ENCODE measurements at places on chromosomes 6 and 20.

- DNase-seq = no peak
Measured at GRCh38 chr20:31476294-31476585, 1.2 kb downstream of the REM1 start.

DNA sequence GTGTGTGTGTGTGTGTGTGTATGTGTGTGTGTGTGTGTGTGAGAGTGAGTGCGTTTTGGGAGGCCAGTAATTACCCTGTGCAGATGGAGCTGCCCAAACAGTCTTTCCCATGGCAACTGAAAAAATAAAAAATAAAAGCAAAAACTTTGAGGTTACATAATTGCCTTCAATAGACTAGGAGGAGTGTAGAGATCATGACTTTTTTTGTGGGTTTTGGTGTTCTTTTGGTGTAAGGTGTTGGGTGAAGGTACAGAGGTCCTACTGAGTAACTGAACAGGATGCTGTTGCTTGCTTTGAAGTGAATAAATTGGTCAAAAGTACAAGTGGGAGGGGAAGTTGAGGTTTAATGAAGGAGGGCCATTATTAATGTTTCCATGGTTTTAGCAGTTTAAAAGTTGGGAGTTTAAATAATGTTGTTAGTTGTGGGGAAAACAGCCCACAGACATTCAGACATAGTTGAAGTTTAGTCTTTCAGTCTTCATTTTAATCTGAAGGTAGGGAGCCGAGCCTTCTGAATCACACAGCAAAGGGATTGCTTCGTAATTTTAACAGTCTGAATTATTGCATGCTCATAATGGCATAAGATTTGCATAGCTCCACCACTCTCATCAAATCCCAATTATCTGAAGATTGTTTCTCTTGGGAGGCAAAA, 251.4 kb downstream of the PRL start:
- DNase-seq = no peak

DNA sequence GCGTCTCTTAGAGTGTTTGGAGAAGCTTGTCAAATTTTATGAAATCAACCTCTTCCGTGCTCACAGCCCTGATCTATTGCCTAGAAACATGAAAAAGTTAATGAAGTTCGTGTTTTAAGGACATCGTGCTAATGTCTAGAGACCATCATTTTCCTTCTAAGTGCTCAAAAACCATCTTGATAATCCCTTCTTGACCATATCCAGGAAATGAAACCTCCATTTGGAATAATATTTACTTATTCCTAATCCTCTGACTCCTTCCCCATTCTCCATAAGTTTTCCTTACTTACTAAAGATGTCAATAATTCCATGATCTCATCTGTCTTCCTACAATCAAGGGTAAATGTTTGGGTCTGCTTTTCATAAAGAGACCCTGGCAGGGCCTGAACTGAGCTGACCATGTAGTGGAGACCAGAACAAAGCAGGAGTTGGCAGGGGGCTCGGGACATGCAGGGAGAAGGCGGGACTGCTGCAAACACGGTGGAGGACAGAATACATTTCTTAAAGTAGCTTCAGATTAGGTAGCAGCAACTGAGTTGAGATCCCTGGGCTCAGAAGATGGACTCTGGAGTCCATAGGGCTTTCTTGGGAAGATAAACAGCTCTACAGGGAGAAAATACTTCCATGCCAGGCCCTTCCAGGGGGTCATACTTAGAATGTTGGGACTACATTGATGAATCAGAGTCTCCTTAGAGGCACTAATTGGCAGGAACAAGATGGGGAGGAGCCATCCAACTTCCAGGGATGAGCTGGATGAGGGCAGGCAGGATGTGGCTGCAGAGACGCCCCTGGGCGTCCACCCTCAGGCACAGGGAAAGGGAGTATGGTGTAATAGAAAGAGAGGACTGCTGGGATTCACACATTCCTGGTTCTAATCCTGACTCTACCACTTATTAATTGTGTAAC, 100.7 kb downstream of the RIN2 start:
- DNase-seq = no peak

- DNase-seq = no peak
Measured at GRCh38 chr6:170575250-170575649, 9.2 kb downstream of the PDCD2 start.

DNA sequence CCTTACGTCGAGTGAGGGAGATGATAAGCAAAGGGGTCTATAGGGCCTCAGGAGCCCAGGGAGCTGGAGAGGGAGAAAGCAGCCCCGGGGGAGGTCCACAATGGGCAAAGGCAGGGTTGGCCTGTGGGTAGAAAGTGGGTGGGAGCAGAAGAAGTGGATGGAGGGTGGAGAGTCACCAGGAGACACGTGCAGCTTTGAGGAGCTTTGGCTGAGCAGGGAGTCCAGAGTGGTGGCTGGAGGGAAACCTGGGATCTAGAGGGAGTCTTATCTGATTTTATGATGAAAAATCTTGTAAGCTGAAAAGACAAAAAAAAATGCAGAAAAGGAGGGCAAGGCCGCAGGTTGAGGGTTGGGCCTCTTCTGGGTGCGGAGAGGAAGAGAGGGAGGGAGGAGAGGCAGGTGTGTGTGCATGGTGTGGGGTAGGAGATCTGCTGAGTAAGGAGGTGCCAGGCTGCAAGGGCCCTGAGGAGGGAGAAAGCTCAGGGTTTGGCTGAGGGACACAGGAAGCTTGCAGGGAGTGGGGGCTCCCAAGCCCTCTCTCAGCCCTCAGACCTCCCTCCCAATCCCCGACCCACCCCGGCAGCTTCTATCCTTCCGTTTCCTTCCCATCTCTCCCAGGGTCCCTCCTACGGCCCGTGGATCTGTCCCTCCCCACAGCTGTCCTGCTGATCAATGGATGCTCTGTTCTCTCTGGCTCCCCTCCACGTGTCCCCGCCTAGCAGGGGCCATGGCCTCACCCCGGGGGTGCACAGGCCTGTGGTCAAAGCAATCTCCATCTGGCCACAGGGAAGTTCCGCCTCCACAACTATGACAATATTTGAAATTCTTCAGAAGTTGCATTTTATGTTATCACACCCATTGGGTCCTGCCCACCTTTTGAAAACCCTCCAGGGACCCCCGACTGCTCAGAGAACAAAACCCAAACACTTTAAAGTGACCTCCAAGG, 17.1 kb upstream of the BPI start:
- no peak for DNase-seq

DNA sequence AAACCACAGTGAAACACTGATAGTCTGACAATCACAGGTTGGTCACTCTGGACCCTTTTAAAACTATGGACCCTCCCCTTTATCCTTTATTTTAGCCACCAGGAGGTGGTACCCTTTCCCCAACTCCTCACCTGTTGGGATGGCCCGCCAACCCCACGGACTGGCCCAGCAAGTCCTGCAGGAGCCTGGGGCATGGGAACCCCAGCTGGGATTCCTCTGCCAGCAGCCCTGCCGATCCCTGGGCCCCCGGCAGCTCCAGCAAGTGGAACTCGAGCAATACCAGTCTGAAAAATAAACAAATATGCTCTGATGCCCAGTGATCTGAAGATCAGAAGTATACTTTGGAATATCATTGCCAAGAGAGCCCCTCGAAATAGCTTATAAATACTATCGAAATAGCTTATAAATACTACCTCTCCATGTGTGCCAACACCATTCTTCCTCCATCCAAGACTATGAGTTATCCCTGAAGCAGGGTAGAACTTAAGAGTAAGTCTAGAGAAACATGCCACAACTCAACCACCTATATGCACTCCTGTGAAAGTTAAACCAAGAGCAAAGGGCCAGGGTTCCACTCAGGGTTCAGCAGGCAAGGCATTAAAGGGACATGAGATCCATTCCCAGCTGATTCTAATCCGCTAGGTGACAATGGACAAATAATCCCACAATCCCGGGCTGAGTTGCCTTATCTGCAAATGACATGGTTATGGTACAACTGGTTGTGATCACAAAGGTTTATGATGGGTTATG, 6.8 kb downstream of the SNRPB start:
- DNase-seq = no peak

DNA sequence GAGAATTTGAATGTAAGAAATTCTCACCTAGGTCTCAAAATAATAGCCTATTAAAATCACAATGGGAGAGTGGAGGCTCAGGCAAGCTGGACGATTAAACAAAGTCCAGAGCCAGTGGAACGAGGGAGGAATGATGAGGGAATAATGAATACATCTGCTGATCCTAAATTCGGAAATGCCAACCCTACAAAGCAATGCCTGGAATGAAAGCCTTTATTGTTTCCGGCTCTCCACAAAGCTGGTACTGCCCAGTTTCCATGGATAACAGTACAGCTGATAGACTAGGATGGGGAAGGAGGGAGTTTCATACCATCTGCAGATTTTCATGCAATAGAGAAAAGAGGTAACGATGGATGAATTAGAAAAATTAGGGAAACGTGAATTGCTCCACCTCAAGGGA, 356.1 kb downstream of the CBLN4 start:
- DNase-seq = no peak

GRCh38 chr20:40244286-40244685, 444.8 kb downstream of the MAFB start:
- DNase-seq = no peak

DNA sequence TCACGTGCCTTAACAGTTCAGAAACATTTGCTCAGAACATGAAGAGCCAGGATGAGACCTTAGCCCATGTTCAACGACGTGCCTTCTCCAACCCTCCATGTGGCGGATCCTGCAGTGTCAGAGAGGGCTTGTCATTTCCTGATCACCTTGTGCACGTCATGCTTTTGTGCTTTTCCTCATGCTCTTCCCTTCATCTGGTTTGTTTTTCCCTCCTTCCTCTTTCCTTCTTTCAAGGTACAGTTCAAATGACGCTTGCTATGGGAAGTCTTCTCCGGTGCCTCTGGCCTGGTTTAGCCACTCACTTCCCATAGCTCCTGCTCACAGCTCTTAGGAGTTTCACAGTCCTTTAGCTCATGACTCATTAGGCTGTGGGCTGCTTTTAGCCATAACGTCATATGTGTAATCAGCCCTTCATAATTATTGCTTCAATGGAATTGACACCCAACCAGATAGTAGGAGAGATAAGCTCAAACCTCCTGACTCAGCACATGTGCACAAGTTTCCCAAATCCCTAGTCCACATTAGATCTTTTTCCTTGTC, 102.7 kb upstream of the CNKSR3 start:
- no peak for DNase-seq

DNA sequence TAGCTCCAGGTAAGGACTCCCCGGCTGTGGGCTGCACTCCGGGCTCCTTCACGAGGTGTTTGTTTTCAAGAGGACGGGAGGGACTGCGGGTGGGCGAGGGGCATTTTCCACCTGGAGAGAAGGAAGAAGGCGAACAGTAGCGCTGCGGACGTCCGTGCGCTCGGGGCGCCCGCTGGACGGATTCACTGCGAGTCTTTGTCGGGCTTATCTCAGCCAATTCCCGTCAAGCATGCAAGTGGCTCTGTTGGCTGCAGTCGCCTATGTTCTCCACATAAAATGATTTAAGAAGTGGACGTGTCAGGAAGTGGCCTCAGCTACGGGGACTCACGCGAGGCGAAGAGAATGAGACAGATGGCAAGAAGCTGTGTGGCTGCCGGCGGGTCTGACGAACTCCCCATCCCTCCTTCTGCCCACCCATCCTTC, 332 bp downstream of the GRIK2 start:
- no peak for DNase-seq

DNA sequence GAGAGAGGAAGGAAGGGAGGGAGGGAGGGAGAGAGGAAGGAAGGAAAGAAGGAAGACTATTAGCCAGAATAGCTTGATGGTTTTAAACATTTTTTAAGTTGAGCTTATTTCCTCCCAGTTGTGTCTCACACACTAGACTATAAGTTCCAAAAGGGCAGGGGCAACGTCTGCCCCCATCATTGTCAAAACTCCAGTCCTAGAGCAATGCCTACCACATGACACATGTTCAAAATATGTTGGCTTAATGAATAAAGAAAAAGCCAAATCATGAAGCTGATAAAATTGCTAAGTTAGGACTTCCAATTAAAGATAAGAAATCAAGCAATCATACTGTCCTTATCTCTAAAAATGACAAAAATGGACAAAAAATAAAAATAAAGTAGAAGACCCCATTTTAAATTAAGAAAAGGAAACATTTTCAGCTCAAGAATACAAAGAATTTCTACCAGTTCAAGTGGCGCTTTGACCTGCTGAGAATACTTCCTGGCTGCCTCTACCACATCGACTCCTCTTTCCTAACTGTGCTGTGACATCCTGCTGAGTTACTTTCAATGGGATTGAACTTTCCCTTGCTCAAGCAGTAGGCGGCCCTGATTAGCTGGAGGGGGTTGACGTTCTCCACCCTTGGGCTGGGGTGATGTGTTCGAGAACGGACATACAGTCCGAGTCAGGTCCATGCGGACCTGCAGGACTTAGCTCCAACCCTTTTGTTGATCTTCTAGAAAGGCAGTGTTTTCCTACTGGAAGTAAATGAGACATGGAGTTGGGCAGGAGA, 283.9 kb upstream of the FOXQ1 start:
- peak; percentile 32 for DNase-seq

- DNase-seq = no peak
Measured at GRCh38 chr6:100372326-100373091, 92.2 kb downstream of the SIM1 start.

- no peak for DNase-seq
Measured at GRCh38 chr6:121436274-121436857, 920 bp downstream of the GJA1 start.

DNA sequence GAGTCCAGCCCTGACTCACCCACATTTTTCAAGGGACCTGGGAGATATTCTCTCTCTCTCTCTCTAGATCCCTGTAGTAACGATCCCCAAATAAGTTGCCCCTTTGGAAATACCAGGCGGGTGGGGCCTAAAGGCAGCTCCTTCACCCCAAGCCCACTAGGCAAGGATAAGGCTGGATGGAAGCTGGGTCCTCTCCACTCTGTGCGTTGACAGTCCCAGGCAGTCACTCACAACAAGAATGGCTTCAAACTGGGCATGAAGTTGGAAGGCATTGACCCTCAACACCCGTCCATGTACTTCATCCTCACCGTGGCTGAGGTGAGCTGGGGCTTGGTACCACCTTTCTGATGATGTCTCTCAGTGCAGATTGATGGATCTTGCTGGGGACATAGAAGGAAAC, 21.6 kb downstream of the L3MBTL1 start:
- DNase-seq = no peak

- DNase-seq = no peak
Measured at GRCh38 chr6:1436334-1437306, 47.2 kb downstream of the FOXF2 start.

DNA sequence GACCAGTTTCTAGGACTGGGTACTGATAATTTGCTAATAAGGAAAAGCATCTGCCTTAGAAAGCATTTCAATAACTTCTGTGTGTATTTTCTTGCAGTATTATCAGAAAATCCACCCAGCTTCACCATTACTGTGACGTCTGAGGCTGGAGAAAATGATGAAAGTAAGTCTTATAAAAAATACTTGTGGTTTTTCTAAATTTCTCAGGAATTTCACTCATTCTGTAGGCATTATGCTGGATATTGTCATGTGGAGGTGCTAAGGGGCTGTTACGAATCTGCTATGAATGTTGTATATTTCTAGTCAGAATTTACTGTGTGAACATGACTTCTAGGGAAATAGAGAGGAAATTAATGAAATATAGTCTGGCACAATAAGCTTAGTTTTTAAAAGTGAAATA, 8.9 kb downstream of the RWDD1 start:
- DNase-seq = no peak

- no peak for DNase-seq
Measured at GRCh38 chr6:166104107-166104506, 63.5 kb downstream of the TBXT start.
